Stimulated activated CD8-positive, alpha-beta memory T cell treated with anti-CD3 and anti-CD28 coated beads, Interleukin-15, amount 100 ng/mL, for 48 hours (primary cell): ENCODE measurements at places on chromosomes 2 and 18.

- DNase-seq, result no peak
Measured at GRCh38 chr2:237603718-237604362, 13.3 kb upstream of the RAB17 start.

DNA sequence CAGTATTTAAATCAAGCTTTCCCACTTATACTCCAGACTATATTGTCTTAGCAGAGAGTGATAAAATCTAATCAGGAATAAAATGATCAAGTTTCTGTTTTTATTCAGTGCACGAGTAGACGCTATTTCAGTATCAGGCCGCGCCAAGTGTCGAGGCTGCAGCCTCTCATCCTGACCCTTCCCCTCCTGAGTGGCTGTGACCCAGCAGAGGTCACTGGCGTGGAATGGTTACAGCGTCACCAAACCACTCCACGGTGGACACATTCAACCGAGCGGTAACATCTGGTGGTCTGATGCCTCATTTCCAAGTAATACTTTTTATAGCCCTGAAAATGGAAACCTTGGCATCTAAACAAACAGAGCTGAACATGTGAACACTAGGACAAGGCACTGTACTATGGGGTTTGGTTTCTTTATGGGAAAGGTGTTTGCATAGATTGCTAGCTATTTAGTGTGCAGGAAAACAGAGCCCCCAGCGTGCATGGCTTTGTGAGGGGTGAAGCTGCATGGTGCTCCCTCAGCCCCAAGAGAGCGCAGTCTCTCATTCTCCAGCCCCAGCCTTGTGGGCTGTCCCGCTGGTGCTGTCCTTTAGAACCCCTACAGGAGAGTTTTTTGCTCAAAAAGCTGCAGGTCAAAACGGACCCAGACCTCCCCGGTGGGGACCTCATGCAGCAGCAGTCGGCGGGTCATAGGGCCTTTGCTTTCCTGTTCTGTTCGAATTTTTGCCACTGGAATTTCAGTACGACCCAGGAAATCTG lies 28.4 kb downstream of the FAM228A start:
- DNase-seq, result no peak

DNA sequence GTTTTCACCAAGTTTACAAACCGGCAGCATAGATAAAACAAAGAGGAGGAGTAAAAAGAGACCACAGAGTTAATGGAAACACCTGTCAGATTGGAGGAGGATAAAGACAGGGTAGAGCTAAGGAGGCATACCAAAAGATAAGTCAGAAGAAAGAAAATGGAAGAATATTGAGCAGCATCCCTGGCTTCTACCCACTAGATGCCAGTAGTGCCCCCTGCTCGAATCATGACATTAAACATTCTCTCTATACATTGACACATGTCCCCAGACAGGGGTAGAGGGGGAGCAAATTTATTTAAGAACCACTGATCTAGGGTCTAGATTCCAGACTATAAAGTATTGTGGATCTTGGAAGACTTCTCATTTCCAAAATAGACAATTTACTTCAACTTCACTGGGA lies 159.8 kb upstream of the ETAA1 start:
- no peak for DNase-seq

DNA sequence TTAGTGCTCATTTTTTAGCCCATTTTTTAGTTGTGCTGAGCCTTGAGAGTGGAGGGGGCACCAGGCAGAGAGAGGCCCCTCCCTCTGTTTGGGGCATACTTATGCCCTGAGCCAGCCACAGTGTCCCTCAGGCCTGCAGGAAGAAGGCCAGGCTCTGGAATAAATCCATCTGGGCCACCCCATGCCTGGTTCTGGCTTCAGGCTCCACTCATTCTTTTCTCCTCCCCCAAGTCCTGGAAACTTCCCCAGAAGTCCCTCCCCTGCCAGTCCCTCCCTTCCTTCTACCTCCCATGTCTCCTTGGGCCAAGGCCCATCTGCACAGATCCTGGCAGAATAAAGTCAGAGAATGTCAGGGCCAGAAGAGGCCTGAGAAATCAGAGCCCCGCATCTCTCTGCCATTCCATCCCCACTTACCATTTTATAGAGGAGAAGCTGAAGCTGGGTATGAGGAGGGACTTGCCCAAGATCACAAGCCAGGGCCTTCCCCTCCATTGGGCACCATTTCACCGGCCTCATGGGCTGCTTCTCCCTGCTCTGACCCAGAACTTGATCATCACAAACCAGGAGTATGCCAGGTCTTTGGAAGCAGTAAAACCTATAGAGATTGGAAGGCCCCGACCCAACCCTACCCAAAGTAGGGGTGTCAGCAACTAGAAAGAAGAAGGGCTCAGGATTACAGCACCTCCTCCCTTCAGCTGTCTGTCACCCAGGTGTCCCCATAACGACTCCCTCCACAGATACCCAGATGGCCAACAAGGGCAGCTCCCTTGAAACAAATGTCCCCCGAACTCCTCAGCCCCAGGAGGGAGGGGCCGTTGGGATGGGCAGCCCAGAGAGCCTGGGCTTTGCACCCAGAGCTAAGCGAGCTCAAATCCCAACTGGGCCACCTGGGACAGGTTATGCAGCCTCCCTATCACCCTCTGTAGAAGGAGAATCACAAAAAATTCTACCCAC lies 108.4 kb downstream of the POLR1A start:
- no peak for DNase-seq

DNA sequence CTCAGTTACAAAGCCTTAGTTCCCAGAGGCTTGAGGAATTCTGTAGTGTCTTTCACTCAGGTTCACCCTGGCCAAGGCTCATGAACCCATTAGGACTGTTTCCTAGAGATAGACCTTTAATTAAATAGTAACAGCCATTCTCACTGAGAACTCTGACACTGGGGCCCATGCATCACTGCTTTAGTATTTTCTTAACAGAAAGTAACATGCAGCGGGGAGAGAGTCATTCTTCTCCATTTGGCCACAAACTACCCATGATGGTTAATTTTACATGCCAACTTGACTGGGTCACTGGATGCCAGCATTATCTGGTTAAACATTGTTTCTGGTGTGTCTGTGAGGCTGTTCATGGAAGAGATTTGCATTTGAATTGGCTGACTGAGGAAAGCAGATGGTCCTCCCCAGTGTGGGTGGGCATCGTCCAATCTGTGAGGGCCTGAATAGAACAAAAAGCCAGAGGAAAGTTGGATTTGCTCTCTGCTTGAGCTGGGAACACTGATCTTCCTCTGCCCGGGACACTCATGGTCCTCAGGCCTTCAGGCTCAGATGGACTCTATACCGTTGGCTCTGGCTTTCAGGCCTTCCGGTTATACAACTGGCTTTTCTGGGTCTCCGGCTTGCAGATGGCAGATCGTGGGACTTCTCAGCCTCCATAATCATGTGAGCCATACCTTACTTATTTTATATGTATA lies 5.6 kb upstream of the CPLX4 start:
- no peak for DNase-seq

- DNase-seq, result no peak
Measured at GRCh38 chr2:211455216-211455841, 898.9 kb downstream of the CPS1 start.

GRCh38 chr2:68248361-68248760 lies 4.0 kb downstream of the PPP3R1 start:
- DNase-seq, result no peak

GRCh38 chr18:33183136-33183535 lies 257.4 kb downstream of the CCDC178 start:
- no peak for DNase-seq

DNA sequence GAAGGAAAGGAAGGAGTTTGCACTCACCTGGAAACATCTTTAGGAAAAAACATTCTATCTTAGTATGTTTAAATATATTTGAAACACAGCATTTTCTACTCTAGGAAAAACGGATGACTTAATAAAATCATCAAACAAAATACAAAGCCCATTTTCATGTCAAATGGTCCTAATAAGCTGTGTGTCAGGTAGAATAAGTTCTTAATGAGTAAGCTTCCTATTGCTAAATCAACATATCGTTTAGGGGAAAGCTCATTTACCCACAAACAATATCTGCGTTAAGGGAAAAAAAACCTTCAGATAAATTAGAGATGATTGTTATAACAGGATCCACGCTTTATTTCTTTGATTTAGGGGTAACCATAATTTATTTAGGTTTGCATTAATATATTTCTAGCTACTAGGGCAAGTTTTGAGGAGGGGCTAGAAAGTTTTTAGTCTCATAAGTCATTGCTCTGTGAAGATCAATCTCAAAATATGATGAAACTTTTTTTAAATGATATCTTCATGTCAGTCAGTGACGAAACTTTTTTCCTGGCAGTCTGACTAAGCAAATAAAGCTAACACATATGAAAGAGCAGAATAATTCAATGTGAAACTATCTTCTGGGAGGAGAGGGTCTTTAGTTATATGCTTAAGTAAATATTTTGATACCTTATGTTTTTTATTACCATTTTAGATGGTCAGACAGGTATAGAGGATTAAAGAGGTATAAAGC lies 147.1 kb downstream of the WDSUB1 start:
- DNase-seq, result no peak

- DNase-seq, result no peak
Measured at GRCh38 chr2:158099716-158100115, 2.0 kb upstream of the UPP2 start.

- no peak for DNase-seq
Measured at GRCh38 chr2:23128684-23129292, 256.2 kb upstream of the KLHL29 start.

GRCh38 chr2:14535156-14535555 lies 97.4 kb upstream of the LRATD1 start:
- no peak for DNase-seq

- DNase-seq, result no peak
Measured at GRCh38 chr2:232950751-232951150, 62.3 kb downstream of the NGEF start.

DNA sequence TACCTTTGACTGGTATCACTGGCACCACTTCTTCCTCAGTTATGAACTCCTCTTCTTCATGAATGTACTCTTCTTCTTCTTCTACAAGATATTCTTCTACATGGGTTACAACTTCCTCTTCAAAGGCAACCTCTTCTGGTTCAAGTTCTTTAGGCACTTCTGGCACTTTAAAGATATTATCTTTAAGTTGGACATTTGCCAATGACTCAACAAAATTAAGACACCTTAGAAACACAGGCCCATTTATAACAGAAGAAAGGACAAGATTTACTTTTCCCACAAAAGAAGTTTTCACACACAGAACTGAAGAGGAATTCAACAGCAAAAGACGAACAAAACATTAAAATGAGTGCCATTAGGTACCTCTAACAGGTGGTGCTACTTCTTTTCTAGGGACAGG lies 127.3 kb downstream of the TTN start:
- DNase-seq, result no peak

GRCh38 chr18:25279961-25280360 lies 72.0 kb downstream of the ZNF521 start:
- DNase-seq, result no peak
